LHCN-M2 (cell line): ENCODE measurements at places on chromosomes 13 and 19.

GRCh38 chr19:14003251-14004055 is 2.7 kb downstream of the RFX1 start:
- no peak for DNase-seq

DNA sequence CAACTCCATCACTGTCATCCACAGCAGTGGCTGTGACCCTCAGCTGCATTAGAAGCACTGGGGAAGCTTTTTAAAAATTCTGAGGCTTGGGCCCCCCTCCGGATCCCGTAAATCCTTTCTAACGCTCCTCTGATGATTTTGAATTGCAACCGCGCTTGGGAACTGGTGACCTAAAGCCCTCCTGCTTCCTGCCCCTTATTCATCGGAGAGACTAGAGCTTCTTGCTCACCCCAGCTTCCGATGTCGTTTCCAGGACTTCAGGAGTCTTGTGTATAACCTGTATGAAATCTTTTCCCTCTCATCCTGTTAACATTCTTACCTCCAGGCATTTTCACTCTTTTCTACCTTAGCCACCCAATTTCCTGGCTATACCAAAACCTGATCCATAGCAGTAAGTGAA is 14.8 kb downstream of the ZAR1L start:
- DNase-seq: no peak

- peak; percentile 98 for DNase-seq
Observed at GRCh38 chr19:23395041-23395721, at the start of gene ZNF91. Gene ZNF91, minus strand, starts transcription at chr19:23395471. Its CDS starts 117 bp downstream, at chr19:23395354.

GRCh38 chr13:79604752-79605151 is 123.8 kb downstream of the NDFIP2 start:
- no peak for DNase-seq

GRCh38 chr13:24680921-24681604 is 855 bp downstream of the ATP12A start:
- no peak for DNase-seq
